ENCODE measurements at places on chromosomes 13 and 19.
A peak's percentile ranks its signal among the peaks of the same experiment; 100 is the strongest.

- DNase-seq = no peak
Measured at GRCh38 chr13:44971656-44972595, 17.3 kb downstream of the NUFIP1 start.

GRCh38 chr19:36605101-36605876, at the start of gene ZNF382:
ZNF382 (plus strand) TSS chr19:36605313; CDS start chr19:36609915, 4,602 bp downstream.
- peak; percentile 76 for DNase-seq

DNA sequence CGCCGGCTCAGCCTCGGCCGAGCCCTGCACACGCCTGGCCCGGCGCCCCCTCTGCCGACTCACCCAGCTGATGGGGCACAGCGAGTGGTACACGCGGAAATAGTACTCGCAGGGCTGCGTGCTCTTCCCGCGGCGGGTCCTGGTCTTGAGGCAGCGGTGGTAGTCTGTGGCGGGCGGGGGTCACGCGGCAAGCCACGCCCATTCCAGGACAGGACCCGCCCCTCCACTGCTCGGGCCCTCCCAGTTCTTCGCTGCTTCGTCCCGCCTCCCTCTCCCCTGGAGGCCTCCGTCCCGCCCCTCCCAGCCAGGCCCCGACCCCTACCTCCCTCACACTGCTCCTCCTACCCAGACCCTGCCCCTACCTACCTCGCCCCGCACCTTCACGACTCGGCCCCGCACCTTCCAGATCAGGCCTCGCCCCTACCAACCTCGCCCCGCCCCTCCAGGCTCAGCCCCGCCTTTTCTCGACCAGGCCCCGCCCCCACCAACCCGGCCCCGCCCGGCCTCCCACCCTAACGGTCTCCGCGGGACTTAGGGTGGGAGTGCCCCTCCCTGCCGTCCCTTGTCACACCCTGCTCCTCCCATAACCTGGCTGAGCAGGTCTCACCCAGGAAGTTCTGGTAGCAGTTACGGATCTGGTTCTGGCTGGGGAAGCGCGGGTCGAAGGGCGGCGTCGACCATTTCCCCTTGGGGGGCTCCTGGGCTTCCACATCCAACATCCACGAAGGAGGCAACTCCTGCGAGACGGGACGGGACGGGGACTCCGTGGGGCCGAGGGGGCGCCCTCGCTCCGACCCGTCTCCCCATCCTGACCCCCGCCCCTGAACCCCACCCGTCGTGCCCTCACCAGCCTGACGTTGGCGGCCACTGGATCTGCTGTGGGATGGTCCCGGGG, 469 bp downstream of the COX6B2 start:
- DNase-seq = peak; percentile 68

DNA sequence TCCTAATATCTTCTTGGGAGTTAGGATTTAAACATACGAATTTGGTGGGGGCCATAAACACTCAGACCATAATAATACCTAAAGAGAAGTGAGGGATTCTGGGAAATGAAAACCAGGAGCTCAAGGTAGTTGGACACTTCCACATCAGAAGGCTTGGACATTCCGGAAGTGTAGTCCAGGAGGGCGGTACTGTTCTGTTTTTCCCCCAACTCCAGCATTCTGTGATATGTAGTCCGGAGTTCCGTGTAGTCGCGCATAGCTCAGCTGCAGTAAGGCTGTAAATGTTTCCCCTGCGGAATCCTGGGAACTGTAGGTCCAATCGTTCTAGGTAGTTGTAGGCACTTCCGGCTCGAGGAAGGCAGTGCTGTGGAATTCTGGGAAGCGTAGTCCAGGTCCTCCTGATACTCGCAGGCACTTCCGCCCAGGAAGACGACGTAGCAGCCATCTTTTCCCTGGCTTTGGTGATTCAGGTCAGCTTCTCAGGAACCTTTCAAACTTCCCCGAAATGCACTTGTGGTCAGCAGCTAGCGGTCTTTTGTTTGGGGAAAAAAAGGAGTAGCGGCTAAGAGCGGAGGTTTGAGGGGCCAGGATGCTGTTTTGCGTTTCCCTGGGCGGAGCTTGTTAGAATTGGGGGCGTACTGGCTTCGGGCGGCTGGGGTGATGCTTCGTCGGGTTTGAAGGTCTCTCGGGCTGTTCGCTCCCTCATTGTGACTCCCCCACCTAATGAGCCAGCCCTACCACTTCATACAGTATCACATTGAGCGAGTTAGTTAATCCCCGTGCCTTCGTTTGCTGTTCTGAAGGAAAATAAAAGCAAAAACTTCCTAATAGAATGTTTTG, at the start of gene ZNF226:
TSS of gene ZNF226 (plus strand) at position 428 of the 840 bp plus-strand sequence. CDS start 4,981 bp downstream, outside the sequence.
- DNase-seq = peak; percentile 69

DNA sequence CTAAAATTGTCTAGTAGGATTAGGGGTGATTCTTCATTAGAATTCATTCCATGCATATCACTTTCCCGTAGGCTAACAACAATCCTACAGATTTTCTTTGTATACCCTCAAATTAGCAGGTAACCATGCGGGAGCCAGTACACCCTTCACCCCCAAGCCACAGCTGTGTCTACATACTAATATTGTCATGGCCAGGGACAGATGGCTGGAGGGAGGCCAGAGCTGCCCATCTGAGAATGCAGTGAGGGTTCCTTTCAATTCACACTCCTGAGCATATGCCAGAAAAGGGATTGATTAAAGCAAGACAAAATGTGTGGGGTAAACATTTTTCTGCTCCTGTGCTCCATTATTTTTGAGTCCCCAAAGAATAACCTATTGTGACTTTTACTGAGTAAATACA, 68.9 kb downstream of the FREM2 start:
- no peak for DNase-seq
